ENCODE measurements at places on chromosomes 2 and 18.

- DNase-seq, result no peak
Observed at GRCh38 chr2:168562971-168563370, 106.9 kb downstream of the CERS6 start.

- no peak for DNase-seq
Observed at GRCh38 chr2:157363612-157364101, 38.0 kb upstream of the ERMN start.

GRCh38 chr2:11175293-11175795, 20.1 kb downstream of the SLC66A3 start:
- DNase-seq, result no peak

DNA sequence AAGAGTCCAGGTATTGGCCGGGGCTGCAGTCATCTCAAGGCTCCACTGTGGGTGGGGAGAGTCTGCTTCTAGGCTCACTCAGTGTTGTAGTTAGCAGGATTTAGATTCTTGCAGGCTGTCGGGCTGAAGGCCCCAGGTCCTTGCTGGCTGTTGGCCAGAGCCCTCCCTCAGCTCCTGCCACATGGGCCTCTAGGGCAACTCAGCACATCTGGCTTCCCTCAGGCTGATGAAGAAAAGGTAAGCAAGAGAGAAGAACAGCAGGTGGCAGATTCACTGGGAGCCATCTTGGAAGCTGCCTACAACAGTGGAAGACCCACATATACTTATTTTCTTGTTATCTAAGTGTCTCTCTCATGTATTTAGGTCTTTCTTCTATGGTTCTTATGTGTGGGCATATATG, 4.3 kb downstream of the MRPS9 start:
- DNase-seq, result no peak

- no peak for DNase-seq
Observed at GRCh38 chr2:130823171-130823885, 13.4 kb upstream of the ARHGEF4 start.
